Retinal pigment epithelial cell (primary cell): ENCODE measurements at places on chromosomes 11 and 22.

DNA sequence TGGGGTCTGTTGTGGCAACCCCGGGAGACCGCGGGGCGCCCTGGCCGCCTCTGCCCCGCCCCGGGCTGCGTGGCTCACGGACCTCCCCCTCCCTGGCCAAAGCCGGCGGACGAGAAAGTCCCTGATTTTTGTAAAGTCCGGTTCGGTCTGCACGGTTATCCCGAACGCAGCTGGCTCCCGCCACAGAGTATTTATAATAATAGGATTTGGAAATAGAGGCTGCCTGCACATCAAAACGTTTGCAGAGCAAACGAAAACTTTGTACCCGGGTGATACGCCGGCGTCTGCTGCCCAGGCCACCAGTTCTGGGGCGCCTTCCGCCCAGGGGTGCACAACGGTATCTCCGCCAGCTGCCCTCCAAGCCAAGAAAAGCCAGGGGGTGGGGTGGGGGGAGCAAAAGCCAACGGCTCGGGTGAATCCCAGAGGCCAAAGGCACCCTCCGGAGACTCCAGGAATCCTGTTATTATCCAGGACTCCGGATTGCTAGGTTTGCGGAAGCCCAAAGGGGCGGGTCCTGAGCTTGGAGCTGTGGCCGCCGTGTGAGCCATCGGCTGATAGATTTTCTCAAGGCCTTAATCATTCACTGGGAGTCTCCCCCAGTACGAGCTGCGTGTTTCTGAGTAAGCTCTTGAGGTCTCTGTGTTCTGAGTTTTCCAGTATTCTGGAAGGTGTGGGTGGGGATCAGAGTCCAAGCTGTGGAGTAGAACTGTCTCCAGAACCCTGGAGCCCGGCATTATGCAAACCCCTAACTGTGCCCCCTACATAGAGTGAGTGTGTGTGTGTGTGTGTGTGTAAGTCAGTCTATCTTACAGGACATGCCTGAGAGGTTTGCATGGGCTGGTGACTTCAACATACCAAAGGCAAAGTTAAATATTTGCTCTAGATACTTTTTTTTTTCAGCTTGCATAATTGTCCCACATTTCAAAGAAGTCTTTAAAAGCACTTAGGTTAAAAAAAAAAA is 673 bp upstream of the SHANK2 start:
- DNase-seq = no peak

GRCh38 chr11:14619603-14620531 is 23.7 kb upstream of the PDE3B start:
- DNase-seq = no peak

DNA sequence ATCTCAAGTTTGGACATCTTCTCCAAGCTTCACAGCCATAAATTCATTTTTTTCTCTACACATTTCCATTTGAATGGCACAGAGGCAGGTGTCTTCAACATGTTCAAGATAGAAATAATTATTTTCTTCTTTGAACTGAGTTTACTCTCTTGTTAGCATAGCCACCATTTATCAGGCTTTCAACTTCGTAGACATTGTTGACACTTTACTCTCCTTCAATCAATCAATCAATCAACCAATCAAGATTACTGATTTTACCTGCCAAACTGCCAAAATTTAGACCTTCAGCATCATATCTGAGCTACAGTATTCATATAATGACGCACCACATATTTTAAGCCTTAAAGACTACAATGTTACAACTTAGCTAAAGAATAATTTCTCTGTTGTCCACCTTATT is 300.1 kb upstream of the LUZP2 start:
- DNase-seq = no peak

DNA sequence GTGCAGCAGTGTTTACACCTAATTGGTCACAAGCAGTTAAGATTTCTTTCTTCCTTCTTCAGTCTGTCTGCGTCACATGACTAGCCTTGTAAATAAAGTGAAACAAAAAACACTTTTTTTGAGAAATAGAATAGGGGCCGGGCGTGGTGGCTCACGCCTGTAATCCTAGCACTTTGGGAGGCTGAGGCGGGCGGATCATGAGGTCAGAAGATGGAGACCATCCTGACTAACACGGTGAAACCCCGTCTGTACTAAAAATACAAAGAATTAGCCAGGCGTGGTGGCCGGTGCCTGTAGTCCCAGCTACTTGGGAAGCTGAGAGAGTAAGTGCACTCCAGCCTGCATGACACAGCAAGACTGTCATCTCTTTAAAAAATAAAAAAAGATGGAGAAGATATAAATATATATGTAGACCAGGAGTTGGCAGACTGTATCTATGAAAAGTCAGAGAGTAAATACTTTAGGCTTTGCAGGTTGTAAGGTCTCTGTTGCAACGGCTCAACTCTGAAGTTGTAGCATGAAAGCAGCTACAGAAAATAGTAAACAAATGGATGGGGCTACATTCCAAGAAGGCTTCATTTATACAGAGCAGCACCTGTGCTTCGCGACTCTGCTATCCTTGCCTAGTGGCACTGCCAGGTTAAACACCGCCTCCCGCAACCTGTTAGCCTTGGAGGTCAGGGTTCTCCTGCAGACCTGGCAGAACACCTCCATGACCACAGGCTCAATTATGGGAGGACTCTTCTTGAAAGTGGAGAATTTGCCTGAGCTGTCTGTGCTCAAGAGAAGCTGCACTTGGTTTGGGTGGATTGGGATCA is 55.9 kb downstream of the PPP6R2 start:
- DNase-seq = no peak

GRCh38 chr11:107331728-107332127 is 125.9 kb downstream of the CWF19L2 start:
- DNase-seq = no peak

DNA sequence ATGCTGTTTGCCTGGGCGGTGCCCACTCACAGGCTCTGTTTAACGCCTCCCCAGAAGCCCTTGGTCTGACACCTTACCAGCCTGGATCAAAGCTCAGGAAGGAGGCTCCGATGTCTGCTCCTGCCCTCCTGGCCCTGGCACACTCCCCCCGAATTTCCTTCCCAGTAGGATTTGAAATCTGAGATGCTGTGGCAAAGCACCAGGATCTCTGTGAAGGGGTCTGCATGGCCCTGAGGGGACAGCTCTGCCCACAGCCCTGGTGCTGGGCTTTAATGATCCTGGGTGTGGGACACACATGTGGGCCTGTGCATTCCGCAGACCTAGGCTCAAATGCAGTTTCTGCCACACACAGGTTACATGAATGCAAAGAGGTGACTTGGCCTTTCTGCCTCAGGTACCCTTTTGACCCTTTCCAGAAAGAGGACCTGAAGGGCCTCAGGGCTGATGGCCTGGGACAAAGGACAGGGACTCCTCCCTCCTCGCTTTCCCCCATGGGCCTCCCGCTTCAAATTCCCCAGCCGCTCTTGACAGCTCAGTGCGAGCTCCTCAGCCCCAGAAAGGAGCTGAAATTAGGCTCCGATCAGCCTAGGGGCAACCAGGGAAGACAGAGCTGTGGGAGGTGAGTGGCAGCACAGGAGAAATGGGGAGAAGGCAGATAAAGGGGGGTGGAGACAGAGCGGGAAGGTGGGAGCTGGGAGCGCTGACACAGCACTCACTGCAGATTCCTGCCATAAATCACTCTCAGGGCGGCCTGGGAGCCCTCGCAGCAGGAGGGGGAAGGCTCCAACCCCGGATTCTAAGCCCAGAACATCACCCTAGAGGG is 41.3 kb downstream of the TRIM29 start:
- no peak for DNase-seq

DNA sequence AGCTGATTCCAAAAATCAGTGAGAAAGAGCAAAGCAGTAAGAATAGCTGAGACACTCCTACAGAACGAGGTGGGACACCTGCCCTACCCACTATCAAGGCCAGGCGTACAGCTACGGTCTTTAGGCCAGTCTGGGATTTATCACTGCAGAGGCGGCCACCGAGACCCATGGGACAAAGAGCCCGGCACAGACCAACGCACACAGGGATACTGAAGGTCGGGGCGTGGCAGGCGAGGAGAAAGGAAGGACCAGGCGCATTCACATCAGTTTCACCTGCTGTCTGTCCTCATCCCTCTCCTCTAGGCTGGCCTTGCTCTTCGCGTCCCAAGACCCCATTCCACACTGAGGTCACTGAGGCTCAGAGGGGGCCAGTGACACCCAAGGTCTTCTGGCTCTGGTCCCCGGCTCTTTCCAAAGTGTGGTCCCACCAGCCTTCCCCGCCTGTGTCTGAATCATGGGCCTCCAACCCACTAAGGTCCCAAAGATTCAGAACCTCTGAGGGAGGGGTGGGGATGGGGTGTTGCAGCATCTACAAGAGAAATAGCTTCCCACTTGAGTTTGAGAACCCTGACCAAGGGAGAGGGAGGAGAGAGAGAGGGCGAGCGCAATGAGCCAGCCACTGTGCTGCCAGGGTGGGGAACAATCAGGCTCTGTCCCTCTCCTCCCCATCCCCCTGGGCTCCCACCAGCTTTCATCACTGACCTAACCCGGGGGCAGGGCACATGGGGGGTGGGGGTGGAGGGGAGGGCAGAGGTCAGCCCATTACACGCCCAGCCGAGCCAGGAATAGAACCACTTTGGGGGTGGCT is 7.2 kb upstream of the PICK1 start:
- DNase-seq = no peak

DNA sequence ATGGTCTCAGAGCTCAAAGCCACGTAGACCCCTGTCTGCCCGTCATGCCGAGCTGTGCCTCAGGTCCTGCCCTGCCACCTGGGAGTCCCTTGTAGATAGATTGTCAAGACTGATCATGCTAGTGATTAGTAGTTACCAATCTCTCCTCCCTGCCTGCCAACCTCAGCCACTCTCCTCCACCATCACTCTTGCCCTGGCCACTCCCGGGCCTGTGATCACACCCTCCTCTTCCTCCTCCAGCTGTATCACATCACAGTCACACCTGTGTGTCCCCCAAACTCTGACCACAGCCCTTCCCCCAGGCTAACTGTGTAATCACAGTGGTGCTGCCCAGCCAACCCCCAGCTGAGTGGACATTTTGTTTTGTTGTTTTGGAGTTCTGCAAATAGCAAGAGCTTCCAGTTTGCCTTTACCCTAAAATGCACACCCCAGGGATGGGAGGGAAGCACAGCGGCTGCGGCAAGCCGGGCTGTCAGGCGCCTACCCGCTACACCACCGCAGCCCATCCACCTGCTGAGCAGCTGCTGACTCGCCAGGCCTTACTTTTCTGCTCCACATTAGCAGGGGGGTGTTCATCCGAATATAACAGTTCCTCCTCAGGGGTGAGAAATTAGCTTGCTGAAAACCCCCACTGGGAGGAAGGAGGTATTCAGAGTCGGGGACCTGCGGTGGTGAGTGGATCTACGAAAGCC is 45.8 kb downstream of the LRFN4 start:
- no peak for DNase-seq

DNA sequence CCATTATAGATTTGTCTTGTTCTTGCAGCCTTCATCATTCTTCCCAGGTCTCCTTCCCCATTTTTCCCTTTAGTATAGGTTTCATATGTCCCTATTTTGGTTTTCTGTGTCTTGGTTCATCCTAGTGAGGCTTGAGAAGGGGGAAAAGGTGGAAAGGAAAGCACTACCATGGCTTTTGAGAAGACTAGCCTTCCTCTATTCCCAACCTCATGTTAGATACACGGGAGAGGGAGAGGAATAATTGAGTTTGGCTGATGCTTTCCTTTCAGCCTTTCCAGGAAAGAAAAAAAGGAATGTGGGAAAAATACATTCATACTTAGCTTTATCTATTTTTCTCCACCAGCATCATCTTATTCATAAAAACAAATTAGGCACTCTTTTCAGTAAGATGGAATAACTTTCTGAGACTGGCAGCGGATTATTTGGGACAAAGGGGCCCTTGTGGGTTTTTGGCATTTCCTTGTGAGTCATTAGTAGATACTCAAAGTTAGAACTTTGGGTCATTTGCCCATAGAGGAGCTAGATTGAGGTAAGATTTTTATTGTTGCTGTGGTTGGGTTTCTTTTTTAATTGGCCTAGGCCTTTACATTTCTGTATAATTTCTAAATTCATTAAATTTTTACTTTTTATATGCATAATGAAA is 23.8 kb downstream of the CAPRIN1 start:
- DNase-seq = peak; percentile 54

GRCh38 chr11:41398175-41398574 is 61.3 kb downstream of the LRRC4C start:
- DNase-seq = no peak

- no peak for DNase-seq
These were observed 486 bp downstream of the NAP1L4 start for GRCh38 chr11:2991452-2992233.

GRCh38 chr11:126918556-126918955 is 82.0 kb downstream of the KIRREL3 start:
- DNase-seq = no peak

- DNase-seq = no peak
These were observed 49.4 kb downstream of the RRAS2 start for GRCh38 chr11:14309425-14310192.

GRCh38 chr22:20131859-20132685 is 468 bp downstream of the ZDHHC8 start:
- DNase-seq = no peak

- DNase-seq = no peak
These were observed 42.8 kb downstream of the TRIOBP start for GRCh38 chr22:37739611-37740049.

- DNase-seq = no peak
These were observed 7.1 kb downstream of the IL17RA start for GRCh38 chr22:17091851-17092250.

DNA sequence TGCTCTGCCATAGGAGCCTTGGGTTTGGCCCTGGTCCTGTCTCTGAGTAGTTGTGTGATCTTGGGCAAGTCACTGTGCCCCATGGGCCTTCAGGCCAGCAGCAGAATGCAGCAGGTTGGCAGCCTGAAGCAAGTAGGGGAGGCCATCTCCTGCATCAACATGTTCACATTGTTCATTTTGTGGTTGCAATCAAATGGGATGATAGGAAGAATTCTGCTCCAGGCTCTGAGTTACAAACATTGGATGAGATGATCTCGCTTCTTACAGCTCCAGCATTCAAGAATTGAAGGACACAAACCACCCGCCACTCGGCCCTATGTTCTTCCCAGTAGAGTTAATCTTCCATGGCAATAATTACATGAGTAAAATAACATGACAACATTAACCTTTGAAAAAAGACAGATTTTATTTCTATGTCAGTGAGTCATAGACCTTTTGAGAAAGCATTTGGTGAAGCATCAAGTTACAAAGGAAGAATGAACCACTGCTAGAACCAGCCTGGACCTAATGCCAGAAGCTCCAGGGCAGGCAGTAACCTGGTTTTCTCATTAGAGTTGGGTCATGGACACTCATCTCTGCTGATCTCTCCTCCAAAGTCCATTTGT is 308.3 kb upstream of the NCAM1 start:
- no peak for DNase-seq

DNA sequence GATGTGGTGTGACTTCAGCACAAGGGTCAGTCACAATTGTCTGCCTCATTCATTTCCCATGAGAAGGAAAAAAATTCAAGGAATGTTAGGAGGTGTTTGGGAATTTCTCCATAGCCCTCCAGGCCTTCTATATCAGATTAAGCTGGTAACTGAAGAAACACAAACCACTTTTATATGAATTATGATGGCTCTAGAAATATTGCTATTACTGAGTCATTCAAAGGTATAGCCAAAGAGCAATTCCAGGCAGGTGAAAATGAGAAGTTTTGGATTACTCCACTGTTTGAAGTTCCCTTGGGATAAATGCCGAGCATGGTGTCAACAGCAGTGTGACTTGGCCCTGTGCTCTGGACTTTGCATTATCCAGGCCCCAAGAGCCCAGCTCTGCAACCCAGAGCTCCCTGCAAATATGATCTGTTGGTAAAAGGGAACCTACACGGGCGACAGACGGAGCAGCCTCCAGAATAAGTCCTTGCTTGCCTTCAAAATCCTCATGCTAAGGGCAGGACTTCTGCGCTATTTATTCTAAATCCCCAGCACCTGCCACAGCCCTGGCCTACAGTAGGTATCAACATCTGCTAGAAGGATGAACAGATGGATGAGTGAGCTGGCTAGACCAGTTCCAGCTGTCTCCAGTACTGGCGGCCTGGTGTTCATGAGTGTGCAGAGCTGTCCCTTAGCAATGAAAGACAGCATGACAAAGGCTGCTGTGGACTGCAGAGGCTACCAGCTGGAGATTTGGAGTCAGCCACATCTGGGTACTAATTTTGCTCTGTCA is 67.5 kb upstream of the ZBED5 start:
- no peak for DNase-seq
